Amygdala (tissue), 56 donors: ENCODE measurements at places on chromosomes 2 and 18.

DNA sequence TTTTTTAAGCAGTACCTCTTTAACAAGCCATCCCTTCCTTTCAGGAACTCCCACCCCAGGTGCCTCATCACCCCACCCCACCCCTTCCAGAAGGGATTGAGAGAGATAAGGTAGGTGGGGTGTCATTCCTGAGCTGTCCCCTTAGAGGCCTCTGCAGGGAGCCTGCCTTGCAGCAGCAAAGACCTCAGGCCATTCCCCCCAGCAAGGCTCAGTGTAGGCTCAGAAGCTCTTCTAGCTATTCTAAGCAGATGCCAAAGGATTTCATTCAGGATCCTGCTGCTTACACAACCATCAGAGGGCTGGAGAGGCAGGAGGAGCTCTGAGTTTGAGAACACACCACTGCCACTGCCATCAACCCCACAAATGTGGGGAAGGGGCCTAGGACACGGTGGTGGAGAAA, 5.8 kb upstream of the FIGLA start:
- DNase-seq, result no peak

GRCh38 chr2:144659731-144660275, 139.9 kb upstream of the ZEB2 start:
- DNase-seq, result no peak

DNA sequence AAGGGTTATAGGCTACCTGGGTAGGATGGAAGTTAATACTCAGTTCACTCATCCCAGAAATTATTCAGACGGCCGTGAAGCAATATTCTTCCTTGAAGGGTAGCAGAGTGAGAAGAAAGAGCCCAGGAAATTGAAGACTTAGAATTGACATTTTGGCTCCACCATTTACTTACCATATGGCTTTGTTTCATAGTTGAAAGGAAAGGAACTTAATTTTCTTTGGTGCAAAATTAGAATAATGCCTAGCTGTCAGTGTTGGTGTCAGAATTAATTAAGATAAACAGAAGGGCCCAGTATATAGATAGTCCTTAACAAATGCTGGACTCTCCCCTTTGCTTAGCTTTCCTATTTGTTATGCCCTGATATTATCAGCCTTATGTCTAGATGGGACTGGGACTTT, 263.2 kb downstream of the KCNJ3 start:
- no peak for DNase-seq

DNA sequence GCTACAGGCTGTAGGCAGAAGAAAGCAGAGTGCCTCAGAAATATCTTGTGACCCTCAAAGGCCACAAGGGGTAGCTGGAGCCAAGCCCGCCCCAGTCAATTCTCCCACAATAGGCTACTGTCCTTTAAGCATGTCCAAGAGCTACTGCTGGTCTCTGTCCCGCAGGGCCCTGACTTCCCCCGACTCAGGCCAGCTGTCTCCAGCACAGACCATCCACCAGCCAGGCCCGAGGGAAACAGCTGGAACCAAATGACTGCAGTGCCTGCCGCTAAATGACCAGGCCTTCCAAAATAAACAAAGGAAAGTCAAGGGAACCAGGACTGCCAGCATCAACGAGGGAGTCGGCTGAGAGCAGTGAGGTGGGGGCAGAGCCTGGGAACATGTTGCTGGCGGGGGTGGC, 36.7 kb downstream of the MCFD2 start:
- peak; percentile 25 for DNase-seq

DNA sequence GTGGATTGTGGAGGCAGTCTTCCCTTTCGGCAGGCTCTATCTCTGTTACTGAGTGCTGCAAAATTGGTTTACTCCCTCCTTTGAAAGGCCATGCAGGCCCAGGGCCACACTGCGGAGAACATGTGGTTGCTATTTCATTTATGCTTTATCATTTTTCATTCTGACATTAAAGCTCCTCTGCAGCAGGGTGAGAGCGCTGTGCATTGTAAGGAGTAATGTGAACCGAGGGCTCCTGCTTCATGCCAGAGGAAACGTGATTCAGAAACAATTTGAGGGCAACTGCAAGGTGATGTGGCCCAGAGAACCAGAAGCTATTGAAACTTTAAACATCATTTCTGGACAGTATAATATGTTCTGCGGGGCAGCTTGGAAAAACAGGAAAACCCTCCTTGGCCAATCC, 341.6 kb upstream of the NT5C1B start:
- no peak for DNase-seq

- peak; percentile 23 for DNase-seq
These were observed 28.5 kb upstream of the NOSTRIN start for GRCh38 chr2:168773719-168774521.

DNA sequence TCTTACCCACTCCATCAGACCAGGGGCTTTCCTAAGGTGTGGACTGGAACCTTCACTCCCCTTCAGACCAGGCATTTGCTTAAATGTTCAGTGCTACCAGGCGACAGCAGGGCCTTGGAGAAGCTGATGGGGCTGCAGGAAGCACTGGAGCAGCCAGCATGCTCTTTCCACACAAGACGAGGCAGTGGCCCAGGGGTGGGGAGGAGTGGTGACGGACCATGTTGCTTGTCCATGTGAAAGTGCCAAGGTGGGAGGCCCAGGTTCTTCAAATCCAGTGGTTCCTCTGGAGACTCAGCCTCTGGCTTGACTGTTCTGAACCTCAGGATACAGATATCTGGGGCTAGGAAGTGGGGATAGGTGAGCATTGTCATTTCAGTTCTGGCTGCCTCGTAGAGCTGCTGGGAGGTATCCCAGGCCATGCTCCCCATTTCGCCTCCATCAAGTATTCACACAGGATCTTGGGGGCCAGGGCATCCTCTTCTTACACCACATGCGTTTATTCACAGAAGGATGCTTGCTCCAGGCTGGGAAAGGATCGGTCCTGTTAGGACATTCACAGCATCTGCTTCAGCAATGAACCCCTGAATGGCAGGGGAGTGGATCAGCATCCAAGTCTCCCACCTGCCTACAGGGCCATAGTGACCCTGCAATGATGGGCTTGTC, 62.2 kb downstream of the SFXN5 start:
- DNase-seq, result no peak

GRCh38 chr2:147342329-147342728, 502.5 kb upstream of the ACVR2A start:
- DNase-seq, result no peak

GRCh38 chr2:164412831-164413230, 208.5 kb downstream of the GRB14 start:
- DNase-seq, result no peak

- DNase-seq, result no peak
These were observed 17.7 kb upstream of the ARL5A start for GRCh38 chr2:151845884-151846283.

GRCh38 chr2:59033661-59034060, 792.5 kb upstream of the FANCL start:
- DNase-seq, result no peak

DNA sequence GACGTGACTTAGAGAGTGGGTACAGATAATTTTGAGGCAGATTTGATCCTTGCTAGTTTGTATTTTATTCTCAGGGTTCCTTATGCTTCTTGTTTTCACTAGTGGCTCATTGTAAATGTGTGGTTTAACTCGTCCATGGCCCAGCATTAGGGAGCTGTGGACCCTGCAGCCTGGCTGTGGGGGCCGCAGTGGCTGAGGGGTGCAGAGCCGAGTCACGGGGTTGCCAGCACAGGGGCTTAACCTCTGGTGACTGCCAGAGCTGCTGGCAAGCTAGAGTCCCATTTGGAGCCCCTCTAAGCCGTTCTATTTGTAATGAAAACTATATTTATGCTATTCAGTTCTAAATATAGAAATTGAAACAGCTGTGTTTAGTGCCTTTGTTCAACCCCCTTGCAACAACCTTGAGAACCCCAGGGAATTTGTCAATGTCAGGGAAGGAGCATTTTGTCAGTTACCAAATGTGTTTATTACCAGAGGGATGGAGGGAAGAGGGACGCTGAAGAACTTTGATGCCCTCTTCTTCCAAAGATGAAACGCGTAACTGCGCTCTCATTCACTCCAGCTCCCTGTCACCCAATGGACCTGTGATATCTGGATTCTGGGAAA, 269.9 kb downstream of the MYT1L start:
- DNase-seq, result no peak

DNA sequence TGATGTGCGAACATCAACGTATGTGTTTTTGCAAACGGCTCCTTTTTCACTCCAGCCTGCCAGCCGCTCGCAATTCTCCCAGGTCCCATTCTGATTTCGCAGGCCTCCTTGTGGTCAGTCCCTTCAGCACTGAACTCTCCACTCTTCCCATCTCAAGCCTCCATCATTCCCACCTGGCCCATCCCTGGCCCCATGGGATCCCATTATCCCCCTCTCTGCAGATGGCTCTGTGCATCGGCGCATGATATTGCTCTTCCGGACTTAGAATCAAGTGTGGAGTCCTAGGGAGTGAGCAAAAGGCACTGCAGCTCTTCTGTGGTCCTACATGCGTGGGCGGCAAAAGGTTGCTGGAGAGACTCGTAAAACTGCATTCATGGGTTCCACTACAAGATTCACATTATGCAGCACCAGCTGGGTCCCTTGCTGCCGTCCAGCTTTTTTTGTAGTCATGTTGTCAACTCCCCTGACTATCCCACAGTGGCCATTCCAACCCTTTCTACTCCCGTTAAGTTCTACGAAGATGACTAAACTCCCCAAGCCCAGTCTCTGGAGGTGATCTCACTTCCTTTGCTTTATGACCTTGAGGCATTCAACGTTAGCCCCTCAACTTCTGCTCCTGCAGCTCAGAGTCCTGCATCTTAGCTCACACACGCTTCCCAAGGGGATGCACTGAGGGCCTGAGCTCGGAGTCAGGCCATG, 125.3 kb upstream of the NRP2 start:
- no peak for DNase-seq

DNA sequence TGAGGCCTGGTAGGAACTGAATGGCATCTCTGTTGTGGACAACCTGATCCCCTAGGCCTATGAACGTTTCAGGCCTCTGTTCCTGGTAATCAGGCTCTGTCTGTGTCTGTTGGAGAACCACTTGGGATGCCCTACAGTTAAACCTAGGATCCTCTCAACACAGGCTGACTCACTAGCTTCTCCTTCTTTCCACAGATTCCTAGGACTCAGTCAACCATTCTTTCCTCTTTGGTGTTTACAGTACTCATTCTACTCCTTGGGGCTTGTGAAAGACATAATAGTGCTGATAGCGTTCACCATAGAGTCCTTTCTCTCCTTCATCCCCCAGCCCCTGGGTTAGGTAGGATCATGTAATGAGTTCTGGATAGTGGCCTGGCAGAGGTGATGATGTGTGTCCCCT, 544.3 kb downstream of the METTL4 start:
- no peak for DNase-seq

- no peak for DNase-seq
These were observed 9.4 kb downstream of the INPP4A start for GRCh38 chr2:98454073-98454472.

DNA sequence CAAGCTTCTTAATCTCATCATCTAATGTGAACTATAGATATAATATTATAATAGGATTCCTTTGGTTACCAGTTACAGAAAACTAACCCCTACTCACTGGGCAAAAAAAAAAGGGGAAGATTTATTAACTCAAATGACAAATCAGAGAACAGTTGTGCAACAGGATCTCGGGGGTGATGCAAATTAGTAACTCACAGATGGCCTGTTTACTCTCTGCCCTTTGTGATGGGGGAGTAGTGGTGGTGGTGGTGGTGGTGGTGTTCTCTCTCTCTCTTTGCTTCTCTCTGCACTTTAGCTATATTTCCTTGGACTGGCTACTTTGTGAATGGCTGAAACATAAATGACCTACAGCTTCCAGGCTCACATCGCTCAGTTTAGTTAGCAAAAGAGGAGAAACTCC, 59.0 kb downstream of the TMEM247 start:
- no peak for DNase-seq

DNA sequence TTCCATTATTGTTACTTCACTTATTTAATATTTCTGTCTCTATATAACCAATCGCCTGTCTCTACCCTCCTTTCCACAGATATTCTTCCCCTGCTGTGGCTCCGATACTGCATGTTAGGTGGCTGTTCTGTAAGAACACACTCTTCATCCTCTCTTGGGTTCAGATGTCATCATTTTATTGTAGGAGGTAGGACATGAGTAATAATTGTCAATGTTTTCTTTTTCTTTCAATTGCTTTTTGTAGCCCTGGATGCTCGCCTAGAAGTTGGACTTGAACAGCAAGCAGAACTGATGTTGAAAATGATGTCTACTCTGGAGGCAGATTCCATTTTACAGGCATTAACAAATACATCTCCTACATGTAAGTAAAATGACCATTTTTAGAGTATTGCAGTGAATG, 128.6 kb downstream of the BIRC6 start:
- no peak for DNase-seq

GRCh38 chr2:187989925-187990623, 301.6 kb upstream of the GULP1 start:
- no peak for DNase-seq

DNA sequence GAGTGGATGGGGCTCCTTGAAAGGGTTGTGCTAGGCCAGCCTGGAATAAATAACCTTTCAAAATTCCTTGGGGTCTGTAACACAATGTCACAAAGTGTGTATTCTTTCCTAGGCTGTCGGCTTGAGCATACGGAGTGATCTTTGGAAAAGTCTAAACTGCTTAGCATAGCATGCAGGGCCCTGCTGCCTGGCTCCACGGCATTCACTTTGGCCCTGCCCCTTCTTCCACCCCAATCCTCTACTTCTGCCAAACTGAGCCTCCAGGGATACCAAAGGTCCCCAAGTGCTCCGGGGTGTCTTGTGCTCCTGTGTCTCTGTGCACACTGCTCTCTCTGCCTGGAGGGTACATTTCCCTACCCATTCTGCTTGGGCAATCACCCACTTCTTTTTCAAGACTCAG, 196.1 kb downstream of the LTBP1 start:
- no peak for DNase-seq

GRCh38 chr2:211367293-211367692, 810.9 kb downstream of the CPS1 start:
- no peak for DNase-seq

- no peak for DNase-seq
These were observed 329.3 kb downstream of the ETAA1 start for GRCh38 chr2:67726416-67726815.

DNA sequence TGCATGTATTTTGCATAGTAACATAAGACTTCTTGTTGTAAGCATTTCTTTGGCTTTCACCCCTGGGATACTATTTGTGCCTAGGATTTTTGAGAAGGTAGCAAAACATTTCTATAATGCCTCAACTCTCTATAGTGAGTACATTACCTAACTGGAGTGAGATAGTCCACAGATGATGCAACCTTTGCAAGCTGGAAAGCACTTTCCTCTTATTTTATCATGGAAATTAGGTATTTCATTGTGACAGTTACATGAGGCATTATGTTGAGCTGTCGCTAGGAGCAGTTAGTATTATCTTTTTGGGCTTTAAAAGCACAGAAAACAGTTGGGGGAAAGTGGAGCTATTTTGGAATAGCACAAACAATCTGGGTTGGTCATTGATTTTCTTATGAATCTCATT, 786.2 kb downstream of the DCC start:
- DNase-seq, result no peak

GRCh38 chr2:96202152-96202854, 6.3 kb downstream of the STARD7 start:
- DNase-seq, result no peak

- no peak for DNase-seq
These were observed 757.7 kb downstream of the EPHA4 start for GRCh38 chr2:220814441-220814840.
